Nucleus accumbens (tissue), 56 donors: ENCODE measurements at places on chromosomes 1 and 21.

DNA sequence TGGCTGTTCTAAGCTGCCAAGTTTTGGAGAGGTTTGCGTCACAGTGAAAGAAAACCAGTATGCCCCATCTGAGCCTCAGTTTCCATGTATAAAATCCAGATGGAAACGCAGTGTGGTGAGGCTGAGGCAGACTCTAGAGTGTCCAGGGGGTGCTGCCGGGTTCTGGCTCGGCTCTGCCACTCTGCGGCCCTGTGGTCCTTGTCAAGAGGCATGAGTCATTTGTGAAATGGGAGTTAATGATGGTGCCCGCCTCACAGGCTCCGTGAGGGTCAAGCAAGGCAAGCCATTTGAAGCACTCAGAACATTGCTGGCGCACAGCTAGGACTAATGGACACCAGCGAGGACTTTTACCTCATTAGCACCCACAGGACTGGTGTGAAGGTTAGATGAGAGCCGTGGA is 214.3 kb downstream of the PTPRU start:
- DNase-seq: no peak

- no peak for DNase-seq
These were observed 64.5 kb downstream of the XPR1 start for GRCh38 chr1:180696361-180696760.

DNA sequence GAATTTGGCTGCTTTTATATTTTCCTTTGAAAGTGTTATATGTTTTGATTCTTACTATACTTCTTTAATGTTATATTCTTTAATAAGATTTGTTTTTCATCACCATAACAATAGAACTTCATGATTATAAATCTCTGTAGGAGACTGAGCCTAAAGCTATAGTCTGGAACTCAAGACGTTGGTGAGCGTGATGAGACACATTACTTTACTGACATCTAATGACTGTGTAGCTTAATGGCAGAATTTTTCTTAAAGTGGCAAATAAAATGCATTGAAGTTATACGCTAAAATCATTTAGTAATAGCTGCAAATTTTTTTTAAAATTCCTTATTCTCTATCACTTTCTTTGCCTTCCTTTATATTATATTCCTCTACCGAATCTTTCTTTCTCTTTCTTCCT is 56.1 kb upstream of the HAO2 start:
- no peak for DNase-seq

GRCh38 chr1:166141969-166142368 is 24.8 kb downstream of the FAM78B start:
- DNase-seq: no peak

DNA sequence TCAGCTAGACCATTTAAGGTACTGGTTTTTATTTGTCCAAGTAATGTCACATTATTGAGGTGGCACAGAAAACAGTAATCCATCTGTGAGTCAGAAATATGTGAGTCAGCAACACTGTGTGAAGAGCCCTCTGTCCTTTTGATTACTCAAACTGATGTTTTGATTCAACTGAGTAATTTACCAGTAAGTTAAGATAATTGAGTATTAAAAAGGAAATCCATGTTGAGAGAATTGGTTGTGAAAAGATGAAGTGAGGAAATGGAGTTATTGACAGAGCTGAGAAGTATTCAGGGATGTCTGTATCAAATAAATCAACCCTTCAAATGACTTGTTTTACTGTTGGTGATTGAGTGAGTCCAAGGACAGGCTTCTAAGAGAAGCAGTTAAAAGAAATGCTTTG is 302.7 kb upstream of the SGIP1 start:
- DNase-seq: no peak

GRCh38 chr1:224407571-224408293 is 26.9 kb downstream of the WDR26 start:
- no peak for DNase-seq

DNA sequence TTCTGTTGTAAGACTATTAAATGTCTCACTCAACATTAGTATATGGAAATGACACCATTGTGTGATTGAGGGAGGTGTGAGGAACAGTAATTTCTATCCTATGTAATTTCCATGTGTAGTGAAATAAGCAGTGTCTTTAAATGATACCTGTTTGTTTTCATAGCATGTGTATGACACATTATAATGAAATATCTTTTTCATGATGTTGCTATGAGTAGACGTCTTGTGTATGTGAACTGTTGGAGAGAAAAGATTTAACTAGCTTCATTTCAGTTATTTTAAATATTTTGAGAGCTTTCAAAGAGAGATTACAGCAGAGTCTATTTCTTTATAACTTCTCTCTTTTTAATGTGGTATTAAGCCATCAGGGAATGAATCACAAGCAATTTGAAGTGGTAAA is 71.5 kb upstream of the QSOX1 start:
- no peak for DNase-seq

DNA sequence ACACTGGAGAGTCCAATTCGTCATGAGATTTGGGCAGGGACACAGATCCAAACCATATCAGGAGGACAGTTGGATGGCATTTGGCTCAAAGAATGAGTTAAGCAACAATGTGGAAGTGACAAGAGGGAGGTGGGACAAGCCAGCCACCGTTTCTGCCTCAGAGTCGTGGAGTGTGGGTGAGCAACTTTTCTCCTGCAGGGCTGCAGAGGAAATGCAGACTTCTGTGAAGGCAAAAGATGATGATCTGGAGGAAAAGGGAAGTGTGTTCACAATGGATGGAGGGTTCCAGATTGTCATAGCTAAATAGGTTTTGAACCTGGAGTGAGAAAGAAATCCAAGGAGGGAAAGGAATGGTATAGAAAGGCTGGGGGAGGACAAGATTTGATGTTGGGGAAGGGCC is 16.4 kb upstream of the KANK4 start:
- no peak for DNase-seq

DNA sequence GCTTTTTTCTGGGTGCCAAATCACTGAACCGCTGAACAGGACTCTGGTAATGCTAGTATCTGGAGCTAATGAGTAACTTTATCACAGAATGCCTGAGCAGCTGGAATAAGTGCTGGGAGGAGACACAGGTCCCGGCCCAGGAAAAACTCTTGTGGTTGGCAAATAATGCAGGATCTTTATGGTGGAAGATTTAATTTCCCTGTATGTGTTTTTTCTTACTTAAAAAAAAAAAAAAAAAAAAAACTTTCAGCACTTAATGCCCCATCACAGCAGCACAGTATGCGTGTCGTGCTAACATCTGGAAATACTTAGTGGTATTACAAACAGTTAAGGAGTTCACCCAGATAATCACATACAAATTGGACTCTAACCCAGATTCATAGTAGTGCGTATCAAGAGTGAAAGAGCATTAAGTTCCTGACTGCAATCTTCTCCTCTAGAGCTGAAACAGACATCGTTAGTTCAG is 220.7 kb downstream of the TOMM20 start:
- no peak for DNase-seq

DNA sequence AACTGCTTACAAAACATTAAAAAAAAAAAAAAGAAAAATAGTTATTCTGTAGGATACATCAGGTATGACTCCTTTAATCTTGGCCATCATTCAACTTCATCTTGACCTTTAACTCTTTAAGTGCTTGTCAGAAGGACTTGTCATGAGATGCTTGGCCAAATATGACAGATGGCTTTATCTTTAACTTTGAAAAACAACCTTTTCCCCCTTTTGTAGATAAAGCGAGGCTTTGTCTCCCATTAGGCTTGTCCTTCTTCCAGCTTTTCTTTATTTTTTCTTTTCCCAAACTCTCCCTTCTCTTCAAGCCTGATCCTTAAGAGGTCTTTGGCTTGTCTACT is 2.3 kb downstream of the SRSF10 start:
- DNase-seq: no peak

GRCh38 chr1:87826681-87827251 is 498.1 kb downstream of the LMO4 start:
- DNase-seq: peak; percentile 3

DNA sequence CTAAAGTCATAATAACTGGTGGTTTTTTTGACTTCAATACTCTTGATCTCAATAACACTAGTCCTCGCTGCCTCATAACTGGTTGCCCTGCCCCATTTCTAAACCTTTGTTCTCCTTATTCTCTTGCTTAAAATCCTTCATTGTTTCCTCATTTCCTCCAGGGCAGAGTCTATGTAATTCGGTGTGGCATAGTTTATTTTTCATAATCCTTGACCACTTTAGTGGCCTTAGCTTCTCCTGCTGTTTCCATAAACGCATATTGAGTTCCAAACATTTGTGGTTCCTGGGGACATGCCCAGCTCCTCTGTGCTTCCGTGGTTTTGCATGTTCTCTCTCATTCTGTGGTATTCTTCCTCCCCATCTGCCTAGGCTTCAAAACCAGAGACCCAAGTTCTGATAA is 19.0 kb upstream of the TLCD4 start:
- no peak for DNase-seq

- no peak for DNase-seq
These were observed 32.1 kb upstream of the HMGN1 start for GRCh38 chr21:39381009-39381408.

- no peak for DNase-seq
These were observed 275.0 kb downstream of the NEGR1 start for GRCh38 chr1:72007312-72007711.

DNA sequence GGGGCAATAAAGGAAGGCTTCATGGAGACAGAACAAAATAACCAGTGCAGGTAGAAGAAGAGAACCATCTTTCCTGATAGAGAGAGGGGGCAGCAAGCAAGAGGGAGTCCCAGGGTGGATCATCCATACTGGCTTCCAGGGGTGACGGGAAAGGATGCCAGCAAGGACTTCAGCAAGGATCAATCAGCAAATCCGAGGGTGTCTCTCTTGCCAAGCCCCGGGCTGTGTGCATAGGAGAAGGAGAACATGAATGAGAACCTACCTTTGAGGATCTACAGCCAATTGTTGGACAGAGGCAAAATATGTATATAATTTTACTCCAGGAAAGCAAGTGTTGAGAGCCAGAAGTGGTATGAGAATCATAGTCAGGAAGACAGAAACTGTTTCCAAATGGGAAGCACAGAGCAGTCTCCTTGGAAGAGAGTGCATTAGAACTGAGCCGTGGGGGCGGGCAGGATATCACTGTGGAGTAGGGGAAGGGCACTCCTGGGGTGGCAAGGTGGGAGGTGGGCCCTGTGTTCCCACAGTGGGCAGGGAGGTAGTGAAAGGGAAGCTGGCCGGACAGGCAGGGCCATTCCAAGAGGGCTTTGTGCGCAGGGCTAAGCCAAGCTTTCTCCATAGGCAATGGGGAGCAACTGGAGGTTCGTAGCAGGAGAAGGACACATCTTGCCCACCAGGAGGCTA is 1.1 kb upstream of the S100A9 start:
- no peak for DNase-seq

GRCh38 chr21:39466584-39466983 is 14.8 kb downstream of the SH3BGR start:
- no peak for DNase-seq

DNA sequence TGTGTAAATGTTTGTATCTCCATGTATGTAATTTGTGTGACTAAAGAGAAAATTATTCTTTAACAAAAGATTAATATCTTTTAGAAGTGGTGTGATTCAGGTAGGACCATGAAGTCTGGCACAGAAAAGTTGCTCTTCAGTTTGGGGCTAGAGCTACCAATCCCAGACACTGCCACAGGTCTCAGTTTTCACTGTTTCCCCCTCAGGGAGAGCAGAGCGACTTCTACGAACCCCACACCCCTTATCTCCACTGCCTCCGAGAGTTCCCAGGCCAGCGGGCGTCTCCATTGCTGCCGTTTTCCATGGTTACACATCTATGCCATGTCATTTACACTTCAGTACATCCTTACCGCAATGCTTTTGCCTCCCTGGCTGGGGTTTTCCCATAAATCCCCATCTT is 93.0 kb upstream of the SMYD2 start:
- no peak for DNase-seq

DNA sequence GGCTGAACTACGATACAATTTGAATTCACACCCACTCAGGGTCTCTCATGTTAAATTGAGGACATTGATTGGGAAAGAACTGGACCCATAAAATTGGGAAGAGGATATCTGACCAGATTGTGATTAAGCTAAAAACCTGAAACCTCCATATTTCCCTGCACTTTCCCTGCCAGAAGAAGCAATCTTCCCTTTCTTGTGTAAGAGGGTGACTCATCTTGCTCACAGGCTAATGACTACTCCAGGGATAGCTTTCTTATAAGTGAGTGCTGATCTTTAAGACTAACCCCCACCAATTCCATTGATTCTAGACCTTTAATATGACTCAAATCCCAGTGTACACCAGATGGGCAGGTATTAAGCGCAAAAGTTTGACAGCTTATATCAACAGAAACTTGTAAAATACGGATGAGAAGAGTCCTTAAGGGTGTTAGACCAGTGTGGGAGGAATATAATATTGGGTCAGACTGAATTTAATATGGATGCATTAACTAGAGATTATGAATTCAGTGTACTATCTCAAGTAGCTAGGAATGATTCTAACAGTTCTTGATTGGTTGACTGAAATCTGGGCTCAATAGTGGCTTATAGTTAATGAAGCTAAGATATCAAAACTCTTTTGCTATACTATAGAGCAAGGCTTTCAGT is 12.1 kb upstream of the SGIP1 start:
- DNase-seq: no peak

GRCh38 chr1:18651713-18652112 is 21.1 kb downstream of the PAX7 start:
- DNase-seq: no peak

DNA sequence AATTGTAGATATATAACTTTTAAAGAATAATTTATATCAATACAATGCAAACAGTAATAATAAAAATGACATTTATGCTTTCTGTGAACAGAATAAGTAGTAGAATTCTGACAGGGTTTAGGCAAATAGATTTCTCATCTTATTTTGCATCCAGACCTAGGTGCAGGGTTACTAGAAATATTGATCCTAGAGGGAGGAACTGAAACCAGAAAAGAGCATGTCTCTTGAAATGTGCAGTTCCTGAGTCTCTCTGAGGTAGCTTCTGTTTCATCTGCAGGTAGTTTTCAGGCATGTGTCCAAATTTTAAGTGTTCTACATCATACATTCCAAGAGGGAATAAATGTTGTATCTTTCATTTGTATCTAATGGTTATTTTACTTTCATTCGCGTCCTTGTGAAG is 631.9 kb upstream of the ADGRL4 start:
- no peak for DNase-seq

- DNase-seq: no peak
These were observed 4.9 kb downstream of the DNTTIP2 start for GRCh38 chr1:93874025-93874651.

DNA sequence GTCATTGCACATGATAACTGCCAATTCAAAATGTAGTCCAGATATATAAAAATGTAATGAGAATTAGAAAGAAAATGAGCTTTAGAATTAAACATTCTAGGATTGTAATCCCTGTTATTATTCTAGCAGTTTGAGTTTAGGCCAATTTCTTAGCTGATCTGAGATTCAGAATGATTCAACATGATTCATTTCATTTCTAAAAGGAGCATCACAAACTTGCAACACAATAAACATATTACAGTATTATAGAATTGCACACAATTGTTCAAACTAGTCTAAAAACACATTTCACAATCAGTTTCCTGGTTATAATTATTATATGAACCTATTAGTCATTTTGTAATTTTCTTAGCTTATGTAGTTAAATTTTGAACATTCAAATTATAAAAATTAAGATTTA is 43.3 kb upstream of the TSHB start:
- DNase-seq: no peak
